ENCODE measurements at places on chromosomes 13 and 19.

DNA sequence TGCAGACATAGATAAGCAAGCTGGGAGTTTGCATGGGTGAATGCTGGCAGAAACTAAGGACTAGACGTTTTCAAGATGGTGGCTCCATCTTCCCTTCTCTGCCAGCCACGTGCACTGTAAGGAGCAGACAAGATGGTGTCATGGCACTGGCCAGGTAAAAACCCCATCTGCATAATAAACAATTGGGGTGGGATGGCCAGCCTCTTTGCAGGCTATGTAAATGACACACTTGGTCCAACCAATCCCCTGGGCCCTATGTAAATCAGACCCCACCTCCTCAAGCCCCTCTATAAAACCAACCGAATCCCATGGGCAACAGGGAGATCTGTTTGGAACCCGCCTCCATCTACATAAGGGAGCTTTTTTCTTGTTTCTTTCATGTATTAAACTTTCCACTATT is 2.4 kb upstream of the OR7A5 start:
- no peak for DNase-seq

GRCh38 chr13:67341406-67341805 is 111.3 kb upstream of the PCDH9 start:
- DNase-seq = no peak

GRCh38 chr13:95380468-95381211 is 79.4 kb upstream of the ABCC4 start:
- DNase-seq = peak; percentile 43

GRCh38 chr13:23631311-23632047 is 61.3 kb downstream of the TNFRSF19 start:
- no peak for DNase-seq

DNA sequence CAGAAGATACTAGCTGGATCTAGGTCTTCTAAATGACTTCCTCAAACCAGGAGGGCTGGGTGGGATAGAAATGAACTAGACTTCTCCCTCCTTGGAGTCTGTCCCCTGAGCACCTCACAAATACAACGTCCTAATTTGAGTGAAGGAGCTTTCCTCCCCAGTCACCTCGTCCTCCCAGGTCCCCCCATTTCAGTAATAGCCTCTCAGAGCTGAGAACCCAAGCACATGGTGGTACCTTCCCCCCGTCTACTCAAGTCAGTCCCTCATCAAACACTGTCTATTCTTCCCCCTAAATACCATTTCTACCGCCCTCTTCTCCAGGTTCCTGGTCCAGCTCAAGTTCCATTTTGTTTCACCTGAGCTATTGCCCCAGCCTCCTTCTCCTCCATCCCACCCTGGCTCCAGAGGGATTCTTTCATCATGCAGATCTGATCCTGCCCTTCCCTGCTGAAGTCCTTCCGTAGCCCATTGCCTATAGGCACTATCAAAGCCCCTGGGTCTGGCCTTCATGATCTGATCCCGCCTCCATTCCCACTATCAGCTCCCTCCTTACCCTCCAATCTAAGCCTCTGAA is 5.3 kb upstream of the PRKCG start:
- DNase-seq = no peak

- no peak for DNase-seq
These were observed 9.8 kb upstream of the SIGLEC12 start for GRCh38 chr19:51511353-51511752.

GRCh38 chr19:7368456-7368855 is 19.7 kb downstream of the ARHGEF18 start:
- no peak for DNase-seq

DNA sequence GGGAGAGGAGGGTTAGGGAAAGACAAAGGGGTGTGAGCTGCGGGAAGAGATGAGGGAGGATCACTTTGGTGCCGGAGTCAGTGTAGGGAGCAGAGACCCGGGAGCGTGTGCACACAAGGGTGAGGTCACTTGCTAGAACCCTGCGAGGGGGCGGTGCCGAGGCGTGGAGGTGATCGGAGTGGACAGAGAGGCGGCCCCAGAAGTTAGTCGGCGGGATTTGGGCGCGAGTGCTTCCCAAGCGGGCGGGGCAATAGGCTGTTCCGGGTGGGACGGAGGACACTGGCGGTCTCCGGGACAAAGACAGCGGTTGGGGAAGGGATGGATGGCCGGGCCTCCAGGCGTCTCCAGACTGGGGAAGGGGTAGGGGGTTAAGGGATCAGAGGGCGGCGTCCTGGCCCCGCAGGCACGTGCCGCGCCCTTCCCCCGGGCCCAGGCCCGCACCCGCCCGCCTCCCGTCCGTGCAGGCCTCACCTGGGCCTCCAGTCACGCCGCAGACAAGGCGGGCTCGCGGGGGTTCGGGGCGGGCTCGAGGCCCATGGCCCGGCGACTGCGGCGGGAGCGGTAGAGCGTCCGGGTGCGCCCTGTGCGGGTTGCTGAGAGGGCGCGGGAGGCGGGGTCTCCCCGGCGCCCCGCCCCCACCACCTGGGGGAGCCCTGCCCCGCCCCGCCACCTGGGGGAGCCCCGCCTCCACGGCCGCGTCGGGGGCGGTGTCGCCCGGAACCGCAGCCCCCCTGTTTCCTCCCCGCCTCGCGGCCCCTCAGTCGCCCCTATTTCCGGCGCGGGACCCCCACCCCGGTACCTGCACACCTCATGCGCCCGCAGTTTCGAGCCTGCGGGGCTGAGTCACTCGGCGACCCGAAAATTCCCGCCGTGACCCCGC is at the start of gene LPAR2:
LPAR2 (minus strand) TSS at position 600 of the 880 bp plus-strand sequence. CDS start 945 bp downstream, outside the sequence.
- peak; percentile 81 for DNase-seq

- no peak for DNase-seq
These were observed 2.4 kb downstream of the TIMM13 start for GRCh38 chr19:2424686-2425621.

GRCh38 chr19:31976775-31977536 is 368.5 kb upstream of the ZNF507 start:
- DNase-seq = no peak

DNA sequence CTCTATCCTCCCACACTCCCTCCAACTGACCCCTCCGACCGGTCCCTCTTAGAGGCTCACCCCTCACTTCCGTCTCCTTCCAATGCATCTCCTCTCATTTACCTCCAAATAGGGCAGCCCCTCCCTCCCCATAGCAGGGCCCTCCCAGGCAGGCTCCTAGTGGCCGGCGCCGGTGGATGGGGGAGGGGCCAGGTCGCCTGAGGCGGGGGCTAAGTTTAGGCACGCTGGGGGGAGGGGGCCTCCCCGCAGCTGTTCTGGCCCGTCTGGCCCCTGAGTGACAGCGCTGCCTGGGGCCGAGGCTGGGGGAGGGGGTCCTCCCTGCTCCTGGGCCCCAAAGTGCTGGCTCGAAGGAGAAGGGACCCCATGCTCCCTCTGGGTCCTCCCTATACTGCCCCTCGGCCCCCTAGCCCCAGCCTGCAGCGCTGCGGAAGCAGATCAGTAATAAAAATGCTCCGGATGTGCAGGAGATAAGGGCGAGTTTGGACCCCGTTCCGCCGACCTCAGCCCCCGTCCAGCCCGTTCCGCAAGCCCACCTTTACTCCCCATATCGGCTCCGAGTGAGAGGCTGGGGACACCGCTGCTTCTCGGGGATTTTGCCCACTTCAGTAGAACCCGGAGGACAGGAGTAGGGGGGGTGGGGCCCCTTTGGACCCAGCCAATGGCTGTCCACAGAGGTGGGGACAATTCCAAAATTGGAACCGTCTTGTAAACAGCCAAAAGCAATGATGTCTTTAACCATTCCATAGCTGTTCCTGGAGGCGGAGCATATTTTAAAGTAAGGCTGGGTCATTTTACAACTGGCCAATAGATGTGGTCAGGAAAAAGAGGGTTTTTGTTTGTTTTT is 4.0 kb downstream of the RTN2 start:
- DNase-seq = no peak

DNA sequence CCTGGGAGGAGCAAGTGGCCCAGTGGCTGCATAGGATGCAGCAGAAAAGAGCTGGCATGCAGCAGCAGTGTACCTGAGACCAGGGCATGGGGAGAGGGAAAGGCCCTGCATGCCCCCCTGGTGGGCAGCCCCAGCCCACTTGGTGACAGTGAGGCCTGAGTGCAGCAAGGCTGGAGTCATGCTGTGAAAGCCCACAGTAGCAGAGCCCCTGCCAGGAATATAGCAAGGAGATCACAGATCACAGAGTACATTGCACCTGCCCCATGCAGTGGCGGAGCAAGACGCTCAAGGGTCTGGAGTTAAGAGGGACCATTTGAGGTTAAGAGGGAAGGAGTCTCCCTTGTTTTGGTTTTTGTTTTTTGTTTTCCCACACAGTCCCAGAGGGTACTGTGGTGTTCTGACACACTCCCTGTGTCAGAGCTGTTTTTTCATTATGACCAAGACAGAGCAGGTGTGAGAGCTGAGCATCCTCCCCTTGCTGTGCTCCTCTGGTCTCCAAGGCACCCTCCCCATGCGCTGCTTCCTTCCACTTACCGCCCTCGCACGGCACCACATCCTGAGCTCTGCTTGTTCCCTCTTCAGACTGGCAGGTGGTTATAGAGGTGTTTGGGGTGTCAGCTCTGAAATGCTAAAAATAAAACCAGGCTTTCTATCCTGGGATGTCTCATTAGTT is 85.0 kb upstream of the UBL3 start:
- peak; percentile 66 for DNase-seq

DNA sequence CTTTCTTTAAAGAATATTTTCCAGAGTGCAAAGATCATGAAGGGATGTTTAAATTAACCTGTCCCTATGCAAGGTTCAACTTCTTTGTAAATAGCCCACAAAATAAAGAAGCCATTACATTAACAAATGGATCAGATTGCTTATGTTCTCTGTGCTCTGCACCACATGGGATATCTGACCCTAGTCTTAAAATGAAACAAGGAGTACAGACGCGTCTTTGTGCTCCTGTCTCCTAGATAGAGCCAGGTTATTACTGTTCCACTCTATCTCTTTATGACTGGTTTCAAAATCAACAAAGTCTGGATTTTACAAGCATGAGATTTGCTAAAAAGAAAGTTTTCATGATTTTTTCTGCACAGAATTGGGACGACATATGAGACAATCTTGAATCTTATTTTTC is 339.4 kb downstream of the KLF12 start:
- DNase-seq = no peak

All from activated T-helper 1 cell treated with Interleukin-2 at 50 U/mL for 16 hours (primary cell).